RPMI7951 (cell line): ENCODE measurements at places on chromosomes 7 and 10. TPM values are rescaled to one million over a fixed set of nuclear protein-coding genes. Genes with fewer than 3 reads are reported as not detected.

Gene HMX2
- total RNA-seq: 0.10 TPM in 1 of 2 replicates, not detected in the other

DNA sequence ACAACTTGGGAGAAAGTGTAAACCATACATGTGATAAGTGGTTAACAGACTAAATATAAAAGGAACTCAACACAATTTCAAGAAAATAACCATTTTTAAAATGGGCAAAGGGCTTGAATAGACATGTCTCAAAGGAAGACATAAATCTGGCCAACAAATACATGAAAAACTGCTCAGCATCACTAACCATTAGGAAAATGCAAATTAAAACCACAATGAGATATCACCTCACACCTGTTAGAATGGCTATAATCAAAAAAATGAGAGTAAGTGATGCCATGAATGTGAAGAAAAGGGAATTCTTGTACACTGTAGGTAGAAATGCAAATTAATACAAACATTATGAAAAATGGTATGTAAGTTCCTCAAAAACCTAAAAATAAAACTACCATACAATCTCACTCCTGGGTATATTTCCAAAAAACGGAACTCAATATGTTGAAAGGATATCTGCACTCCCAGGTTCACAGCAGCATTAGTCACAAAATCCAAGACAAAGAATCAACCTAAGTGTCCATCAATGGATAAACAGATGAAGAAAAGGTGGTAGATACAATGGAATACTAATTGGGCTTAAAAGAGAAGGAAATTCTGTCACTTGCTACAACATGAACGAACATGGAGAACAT, 5.6 kb downstream of the SNX13 start:
- DNase-seq: no peak

DNA sequence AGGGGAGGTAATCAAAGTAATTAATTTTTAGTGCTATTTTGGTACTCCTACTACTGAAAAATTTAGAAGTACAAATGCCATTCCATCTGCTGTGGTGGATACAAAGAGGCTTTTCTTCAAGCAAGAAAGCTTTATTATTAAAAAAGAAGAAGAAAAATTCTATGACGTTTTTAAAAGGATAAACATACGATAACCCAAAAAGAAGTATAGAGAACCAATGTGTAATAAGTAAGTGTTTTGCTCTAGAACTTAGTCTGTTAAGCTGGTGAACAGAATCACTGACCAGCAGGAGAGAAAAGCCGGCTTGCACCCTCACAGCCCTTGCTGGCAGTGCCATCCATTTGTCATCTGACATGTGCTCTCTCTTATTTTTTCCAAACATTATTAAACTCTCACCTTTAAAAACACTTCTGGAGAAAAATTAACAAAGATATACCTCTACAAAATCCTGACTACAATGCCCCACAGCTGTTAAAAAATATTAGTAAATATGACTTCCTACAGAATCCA, 81.5 kb downstream of the SRPK2 start:
- DNase-seq: no peak

DNA sequence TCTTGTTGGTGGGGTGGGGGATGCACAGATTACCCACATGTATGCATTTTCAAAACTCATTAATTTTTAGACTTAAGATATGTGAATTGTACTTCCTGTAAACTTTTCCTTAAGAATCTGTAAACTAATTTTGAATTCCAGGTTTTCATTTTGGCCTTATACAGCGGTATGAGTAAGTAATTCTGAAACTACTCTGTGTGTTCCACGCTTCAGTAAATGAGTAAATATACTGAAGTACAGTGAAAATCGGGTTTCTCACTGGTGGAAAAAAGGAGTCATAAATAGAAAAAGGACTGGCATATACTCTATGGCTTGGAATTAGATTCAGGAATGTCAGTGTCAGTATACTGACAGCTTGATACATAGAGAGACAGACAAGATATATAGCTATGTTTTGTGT, 72.8 kb downstream of the CTTNBP2 start:
- no peak for DNase-seq

GRCh38 chr10:119595134-119595675, 1.6 kb downstream of the TIAL1 start:
- DNase-seq: peak; percentile 37

GRCh38 chr7:117848941-117849340, 24.3 kb downstream of the CTTNBP2 start:
- no peak for DNase-seq

DNA sequence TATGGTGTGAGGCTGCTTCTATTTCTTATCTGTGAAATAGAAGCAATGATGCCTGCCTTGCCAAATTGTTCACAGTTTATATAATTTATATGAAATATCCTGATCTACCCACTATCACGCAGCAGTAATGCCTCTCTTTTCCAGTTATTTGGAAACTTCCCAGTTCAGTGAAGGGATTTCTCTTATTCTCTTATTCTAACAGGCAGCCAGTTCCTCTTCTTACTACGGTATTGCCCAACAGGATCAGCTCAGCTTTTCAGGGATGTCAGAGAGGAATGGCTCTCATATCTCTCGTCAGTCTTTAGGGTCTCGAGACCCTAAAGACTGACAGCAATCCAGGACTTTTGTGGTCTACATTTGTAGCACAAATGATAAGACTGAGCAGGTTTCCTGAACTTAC, 215.6 kb downstream of the CREB5 start:
- no peak for DNase-seq

DNA sequence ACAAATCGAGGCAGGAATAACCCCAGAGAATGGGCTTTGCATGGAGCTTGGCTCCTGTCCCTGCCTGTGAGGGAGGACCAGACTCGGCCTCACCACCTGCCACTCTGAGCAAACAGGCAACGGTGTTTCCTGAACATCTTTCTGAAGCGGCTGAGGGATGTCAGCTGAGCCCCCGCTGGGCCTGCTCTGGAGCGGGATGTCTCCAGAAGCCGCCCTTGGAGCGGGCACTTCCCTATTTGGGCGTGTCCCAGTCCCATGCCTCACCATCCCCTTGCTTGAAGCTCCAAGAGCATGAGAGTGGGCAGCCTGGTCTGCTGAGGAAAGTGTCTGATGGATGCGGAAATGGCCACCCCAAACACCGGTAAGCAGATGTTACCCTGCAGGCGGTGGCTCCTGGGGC, 10.2 kb downstream of the ALKBH4 start:
- no peak for DNase-seq
